Muscle of leg (tissue), 16 donors: ENCODE measurements at places on chromosomes 11 and 22. TPM values are rescaled to one million over a fixed set of nuclear protein-coding genes. Genes with fewer than 3 reads are reported as not detected.
A peak's percentile ranks its signal among the peaks of the same experiment; 100 is the strongest.

GRCh38 chr11:1072821-1073231, 1.8 kb upstream of the MUC2 start:
- no peak for DNase-seq

DNA sequence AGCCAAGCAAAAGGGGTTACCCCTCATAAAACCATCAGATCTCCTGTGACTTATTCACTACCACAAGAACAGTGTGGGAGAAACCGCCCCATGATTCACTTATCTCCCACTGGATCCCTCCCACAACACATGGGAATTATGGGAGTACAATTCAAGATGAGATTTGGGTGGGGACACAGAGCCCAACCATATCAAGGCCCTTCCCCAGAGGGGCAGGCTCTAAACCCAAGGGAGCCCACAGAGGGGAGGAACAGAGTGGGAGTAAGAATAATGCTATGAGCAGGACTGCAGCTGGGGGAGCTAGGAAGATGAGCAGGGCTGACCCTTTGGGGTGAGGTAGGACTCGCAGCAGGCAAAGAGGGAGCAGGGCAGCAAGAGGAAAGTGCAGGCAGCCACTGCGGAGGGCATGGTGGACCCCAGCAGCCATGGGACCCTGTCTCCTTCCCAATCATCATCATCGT, 59.3 kb downstream of the CD82 start:
- peak; percentile 2 for DNase-seq

GRCh38 chr11:87290304-87290922, 252.7 kb downstream of the TMEM135 start:
- peak; percentile 86 for DNase-seq

- DNase-seq: no peak
Measured at GRCh38 chr11:61121192-61121831, 19.0 kb downstream of the CD5 start.

DNA sequence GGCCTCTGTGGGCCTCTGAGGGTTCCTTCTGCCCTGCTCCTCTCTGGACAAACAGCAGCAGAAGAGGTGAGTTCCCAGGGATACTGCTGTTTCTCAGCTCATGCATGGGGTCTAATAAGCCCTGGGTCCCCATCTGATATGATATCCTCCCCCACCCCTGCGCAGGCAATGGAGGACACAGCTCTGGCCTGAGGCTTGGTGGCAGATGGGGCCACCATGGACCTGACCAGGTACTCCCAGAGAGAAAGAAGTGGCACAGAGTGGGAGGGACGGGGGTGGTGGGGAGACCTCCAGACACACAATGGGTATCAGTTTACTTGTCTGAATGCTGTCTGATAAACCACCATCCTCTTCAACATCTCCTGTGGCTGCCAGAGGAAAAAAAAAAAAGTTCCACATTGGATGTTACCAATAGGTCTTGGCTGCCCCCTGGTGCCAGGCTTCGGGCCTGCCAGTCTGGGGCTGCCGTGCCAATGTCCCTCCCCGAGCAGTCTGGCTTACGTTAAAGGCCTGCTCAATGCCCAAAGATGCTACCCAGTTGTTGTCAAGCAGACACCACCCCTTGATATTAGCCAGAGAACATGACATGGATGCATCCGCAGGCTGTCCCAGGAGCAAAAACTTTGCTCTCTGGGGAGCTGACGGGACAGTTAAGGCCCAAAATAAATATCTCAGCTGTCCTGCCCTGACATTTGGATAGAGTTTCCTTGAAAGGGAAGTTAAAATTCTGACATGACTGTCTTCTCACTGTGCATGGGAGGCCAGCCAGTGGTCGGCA, 27.9 kb upstream of the ABCC8 start:
- DNase-seq: peak; percentile 69

- no peak for DNase-seq
Measured at GRCh38 chr11:18005376-18006129, 7.3 kb downstream of the SERGEF start.

LDHAL6A gene
- total RNA-seq: not detected

GALNT18 gene
- total RNA-seq: 17.7 TPM
